ENCODE measurements at places on chromosomes 6 and 20.

- peak; percentile 59 for DNase-seq
Measured at GRCh38 chr6:85669735-85670194, 27.1 kb upstream of the SYNCRIP start.

- DNase-seq = no peak
Measured at GRCh38 chr6:2102966-2103365, 142.4 kb downstream of the GMDS start.

GRCh38 chr6:14977747-14978382 is 268.0 kb upstream of the JARID2 start:
- no peak for DNase-seq

- peak; percentile 43 for DNase-seq
Measured at GRCh38 chr6:84466511-84466910, 239.1 kb upstream of the CEP162 start.

DNA sequence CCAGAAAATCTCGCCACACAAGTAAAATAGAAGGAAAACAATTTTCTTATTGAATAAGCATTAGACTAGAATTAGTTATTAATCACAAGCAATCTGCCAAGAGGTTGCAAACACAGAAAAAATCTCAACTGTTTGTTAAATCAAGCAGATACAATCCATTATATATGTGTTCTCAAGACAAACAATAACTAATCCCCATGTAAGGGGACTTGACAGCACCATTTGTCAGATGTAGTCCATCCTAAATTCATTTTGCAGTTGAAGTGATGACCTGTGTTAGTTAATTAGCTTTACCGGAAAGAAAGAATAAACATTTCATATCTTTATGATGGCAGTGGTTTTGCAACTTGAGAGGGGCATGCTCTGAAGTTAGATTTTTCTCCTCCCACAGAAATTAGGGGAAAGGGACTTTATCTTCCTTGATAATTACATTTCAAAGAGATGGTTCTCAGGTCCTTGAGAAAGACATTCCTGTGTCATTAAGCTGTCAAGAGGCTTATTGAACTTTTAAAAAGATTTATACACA is 1588.0 kb downstream of the GRIK2 start:
- no peak for DNase-seq

GRCh38 chr6:42498473-42499128 is 46.9 kb upstream of the TRERF1 start:
- DNase-seq = no peak

DNA sequence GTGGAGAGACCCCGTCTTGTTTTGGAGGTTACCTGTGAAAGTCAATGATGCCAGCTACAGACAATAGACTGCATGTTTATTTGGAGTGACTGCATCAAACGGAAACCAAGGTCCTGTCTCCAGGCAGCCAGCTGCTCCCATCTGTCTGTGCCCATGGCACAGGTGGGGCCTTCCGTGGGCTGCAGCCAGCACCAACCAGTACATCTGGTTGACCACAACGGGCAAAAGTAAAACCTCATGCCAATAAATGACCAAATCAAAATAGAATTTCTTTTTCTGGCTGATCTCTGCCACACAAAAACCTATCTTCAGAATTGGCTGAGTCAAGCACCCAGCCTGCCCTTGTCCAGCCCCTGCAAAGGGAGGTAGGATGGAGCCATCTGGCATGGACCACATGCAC is 33.5 kb downstream of the DLL1 start:
- DNase-seq = no peak

- no peak for DNase-seq
Measured at GRCh38 chr20:59631751-59632540, 27.6 kb downstream of the PHACTR3 start.

All from RWPE1 (cell line).